ENCODE measurements at places on chromosomes 7 and 10. TPM values are rescaled to one million over a fixed set of nuclear protein-coding genes. Genes with fewer than 3 reads are reported as not detected.

C10orf105 gene
- total RNA-seq: 0.18 TPM

GRCh38 chr7:143375298-143376034, 5.7 kb upstream of the ZYX start:
- no peak for DNase-seq

KNDC1 gene
- 16.7 TPM for total RNA-seq

DNA sequence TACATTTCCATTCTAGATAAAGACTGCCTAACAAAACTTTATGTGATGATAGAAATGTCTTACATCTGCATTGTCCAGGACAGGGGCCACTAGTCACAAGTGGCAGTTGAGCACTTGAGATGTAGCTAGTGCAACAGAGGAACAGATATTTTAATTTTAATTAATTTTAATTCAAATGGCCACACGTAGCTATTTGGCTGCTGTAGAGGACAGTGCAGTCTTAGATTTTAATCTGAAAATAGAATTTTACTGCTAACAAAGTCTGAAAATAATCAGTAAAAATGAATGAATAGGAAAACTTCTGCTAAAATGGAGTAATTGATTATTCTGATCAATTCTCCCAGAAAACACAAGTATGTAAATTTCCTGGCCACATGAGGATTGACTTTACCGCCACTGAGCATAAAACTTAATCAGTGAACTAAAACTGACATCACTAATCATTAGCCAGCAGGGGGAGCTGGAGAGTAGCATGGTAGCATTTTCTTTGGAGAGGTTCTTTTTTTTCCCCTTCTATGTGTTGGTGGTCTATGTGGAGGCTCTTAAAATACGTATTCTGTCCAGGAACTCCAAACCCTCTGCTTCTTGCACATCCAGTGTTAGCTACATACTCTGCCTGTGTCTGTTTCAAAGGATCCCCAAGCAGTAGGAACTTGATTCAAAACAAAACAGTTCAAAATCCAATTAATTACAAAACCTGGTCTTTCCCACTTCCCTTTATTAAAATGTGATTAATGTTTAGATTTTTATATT, 52.1 kb downstream of the TSPAN12 start:
- peak; percentile 40 for DNase-seq

DGKI gene
- 0.14 TPM for total RNA-seq

- DNase-seq: no peak
Measured at GRCh38 chr7:50862302-50862701, 79.6 kb upstream of the GRB10 start.

- no peak for DNase-seq
Measured at GRCh38 chr7:8176370-8177081, 85.4 kb downstream of the ICA1 start.

DNA sequence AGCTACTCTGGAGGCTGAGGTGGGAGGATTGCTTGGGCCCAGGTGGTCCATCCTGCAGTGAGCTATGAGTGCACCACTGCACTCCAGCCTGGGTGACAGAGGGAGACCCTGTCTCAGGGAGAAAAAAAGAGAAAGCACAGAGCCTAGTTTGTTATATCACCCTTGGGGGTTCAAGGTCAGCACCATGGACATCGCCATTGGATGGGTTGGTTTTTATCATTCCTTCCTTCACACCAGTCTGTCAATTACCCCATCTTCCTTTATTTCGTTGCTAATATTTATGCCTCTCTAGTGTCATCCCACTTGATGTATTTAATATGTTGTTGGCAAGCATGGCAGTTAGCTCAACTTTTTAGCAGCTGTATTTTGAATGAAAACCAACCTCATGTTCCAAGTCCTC, 182.3 kb downstream of the NSUN6 start:
- no peak for DNase-seq

IKZF1 gene
- 1.4 TPM for total RNA-seq

DNA sequence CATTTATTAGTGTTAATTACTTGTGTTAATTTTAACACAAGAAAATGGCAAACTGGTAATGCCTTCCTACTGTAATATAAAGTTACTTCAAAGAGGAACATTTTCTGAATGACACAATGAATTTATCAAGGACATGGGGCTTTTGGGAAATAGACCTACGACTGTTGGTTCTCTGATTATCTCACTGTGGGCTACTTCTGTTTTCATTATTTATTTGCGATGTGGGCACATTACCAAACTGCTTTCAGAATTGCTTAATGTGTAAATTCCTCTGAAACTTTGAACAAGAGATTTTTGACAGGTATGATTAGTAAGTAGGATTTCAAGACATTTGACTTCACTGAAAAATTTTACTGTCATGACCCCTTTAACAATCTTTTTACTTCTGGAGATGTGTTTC, 535.6 kb downstream of the CNTNAP2 start:
- DNase-seq: no peak

GRCh38 chr7:101857358-101857811, 40.0 kb downstream of the CUX1 start:
- no peak for DNase-seq

GRCh38 chr7:47625861-47626715, 44.2 kb upstream of the TNS3 start:
- DNase-seq: peak; percentile 71

- no peak for DNase-seq
Measured at GRCh38 chr7:3000566-3000965, 43.1 kb downstream of the CARD11 start.

DNA sequence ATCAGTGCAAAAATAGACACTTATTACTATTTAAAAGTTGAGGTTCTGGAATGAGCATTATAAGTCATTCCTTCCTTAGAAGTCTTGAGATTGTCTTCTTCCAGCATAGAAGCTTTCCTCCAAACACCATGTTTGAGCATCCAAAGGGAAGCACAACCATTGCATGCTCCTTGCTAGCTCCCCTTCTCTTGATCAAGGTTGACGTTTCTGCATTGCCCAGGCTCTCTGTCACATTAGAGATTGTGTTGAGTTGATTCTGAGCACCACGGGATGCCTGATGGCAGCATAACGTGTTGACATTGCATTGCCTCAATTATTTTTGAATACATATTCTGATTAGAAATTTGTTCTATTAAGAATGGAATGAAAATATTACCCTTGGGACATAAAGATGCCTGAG, 322.2 kb downstream of the CDK14 start:
- DNase-seq: no peak

DNA sequence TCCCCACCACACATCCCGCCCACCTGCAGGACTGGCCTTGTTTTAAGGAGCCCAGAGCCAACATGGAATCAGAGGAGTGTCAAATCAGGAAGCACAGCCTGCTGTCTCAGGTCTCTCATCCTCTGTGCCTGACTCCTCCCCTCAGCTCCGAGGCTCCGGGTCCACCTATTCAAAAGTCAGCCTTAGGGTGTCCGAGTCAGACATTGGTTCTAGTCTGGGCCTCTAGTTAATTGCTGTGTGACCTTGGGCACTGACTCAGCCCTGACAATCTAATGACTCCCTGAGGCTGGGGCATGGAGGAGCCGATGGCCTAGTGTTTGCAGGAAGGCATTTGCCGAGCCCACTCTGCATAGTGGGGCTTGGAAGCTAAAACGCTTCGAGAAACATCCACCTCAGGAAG, 223.1 kb upstream of the PPP2R2D start:
- no peak for DNase-seq

CRPPA gene
- total RNA-seq: 0.30 TPM

- DNase-seq: peak; percentile 66
Measured at GRCh38 chr10:17643339-17643754, 604 bp upstream of the STAM start.

DNA sequence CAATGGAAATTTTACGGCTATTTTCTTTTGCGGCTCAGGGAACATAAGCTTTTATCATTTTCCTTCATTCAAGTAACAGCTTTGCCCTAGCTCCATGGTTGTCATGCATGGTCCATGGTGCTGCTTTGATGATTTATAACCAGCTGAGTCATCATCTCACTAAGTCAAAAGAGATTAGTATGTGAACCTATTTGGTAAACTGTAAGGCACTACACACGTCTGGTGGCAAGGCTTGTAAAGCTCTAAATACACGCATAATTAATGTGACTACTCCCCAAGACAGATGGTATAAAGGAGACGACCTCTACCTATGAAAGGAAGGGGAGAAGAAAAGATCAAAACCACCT, 340.2 kb downstream of the KCNMA1 start:
- no peak for DNase-seq

HMX3 gene
- not detected for total RNA-seq

GRCh38 chr7:95509199-95509598, 23.5 kb downstream of the ASB4 start:
- DNase-seq: peak; percentile 32

GRCh38 chr10:58384544-58384998, 639 bp upstream of the TFAM start:
- no peak for DNase-seq

SRGN gene
- total RNA-seq: not detected

DNA sequence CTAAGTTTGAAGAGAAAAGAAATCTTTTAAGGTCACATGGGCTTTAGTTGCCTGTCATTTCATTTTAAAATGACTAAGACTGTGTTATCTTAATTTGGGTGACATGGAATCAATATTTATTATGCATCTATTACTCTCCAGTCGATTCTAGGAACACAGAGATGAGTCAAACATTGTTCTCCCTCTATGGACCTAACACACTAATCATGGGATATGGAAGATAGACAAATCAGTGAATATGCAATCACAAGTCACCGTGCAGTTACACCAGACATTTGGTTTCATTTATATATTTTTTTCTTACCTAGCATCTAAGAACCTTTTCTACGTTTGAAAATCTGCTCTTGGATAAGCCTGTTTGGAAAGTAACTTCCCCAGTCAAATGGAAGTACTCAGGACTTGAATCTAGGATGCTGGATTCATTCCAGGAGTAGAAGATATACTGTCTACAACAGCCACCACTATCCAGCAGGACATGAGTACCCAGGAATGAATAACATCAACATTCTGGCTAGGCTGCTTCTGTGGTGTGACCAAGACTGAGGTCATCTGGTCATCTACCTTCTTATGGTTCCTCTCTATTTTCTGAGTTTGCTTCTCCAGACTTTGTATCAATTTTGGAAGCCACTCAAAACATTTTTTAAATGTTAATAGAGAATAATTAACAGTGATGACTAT, 902.9 kb upstream of the LRRN3 start:
- DNase-seq: no peak

DNA sequence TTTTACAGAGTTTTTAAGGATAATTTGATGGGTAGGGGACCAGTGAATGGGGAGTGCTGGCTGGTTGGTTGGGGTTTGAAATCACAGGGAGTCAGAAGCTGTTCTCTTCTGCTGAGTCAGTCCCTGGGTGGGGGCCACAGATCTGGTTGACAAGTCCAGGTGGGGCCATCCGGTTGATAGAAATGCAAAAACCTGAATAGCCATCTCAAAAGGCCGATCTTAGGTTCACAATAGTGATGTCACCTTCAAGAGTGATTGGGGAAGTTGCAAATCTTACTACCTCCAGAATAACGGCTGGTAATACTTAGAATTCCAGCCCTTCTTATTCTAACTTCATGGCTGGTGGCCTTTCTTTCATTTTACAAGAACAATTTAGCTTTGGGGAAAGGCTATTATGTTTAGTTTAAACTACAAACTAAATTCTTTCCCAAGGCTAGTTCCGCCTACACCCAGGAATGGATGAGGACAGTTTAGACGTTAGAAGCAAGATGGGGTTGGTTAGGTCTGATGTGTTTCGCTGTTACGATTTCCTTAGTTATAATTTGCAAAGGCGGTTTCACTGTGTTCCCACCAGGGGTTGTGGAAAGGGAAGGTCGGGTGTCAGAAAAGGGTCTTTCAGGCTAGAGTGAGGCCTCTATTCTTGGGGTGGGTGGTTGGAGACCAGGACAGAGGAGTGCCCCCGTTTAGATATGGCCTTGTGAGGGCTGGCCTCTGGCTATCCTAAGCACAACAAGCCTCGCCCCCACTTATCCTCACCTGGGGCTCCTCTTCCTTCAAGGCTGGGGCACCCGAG, 27.4 kb downstream of the IFT22 start:
- DNase-seq: peak; percentile 82

GRCh38 chr10:51920672-51921071, 221.3 kb upstream of the CSTF2T start:
- DNase-seq: no peak

ZNF804B gene
- total RNA-seq: not detected

GRCh38 chr7:121428855-121429489, 32.9 kb upstream of the FAM3C start:
- DNase-seq: no peak

DNA sequence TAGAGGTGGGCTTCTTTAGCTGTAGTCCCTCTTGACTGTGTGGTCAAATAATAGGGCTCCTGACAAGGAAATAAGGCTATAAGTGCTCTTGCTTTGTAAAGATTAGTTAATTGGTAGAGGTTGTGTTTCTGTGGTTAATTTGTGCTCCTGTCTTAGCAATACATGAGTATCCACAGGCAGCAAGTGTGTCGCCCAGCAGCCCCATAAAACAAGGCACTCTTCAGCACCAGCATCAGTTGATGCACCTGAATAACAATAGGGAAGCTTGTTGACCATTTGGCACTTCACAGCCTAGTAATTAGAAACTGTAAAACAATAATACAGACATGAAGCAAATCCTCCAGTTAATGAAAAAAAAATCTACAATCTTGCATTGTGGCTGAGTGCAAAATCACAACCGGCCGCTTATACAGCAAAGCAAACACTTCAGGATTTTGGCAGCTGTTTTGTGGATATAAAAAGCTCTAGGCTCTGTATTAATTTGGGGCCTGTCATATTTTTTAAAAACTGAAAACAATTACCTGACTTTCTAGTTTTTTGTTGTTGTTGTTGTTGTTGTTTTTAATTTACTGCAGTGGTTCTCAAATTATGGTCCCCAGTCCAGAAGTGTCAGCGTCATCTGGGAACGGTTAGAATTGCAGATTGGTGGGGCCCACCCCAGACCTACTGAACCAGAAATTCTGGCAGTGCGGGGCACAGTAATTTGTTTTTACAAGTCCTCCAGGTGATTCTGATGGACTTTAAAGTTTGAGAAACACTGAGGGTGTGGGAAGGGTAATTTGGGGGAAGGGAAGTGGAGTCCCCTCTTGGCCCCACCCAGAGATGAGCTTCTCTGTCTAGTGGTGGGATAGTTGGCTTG, 56.8 kb downstream of the AUTS2 start:
- DNase-seq: no peak

GRCh38 chr10:133237588-133238465, at the start of gene VENTX:
Gene VENTX (plus strand): TSS chr10:133237855. CDS start chr10:133237915, 60 bp downstream.
- DNase-seq: peak; percentile 90

DNA sequence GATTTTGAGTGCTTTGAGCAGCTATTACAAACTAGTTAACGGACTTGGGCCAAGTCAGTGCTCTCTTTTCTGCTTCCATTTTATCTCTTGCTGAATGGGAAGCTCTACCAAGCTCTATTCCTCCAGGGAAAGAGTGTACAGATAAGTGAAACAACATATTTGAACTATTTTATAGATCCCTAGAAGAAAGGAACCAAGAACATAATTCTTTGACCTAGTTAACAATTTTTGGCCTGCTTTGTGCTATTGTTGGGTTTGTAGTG, 244.8 kb downstream of the PRKG1 start:
- DNase-seq: no peak

PRTFDC1 gene
- total RNA-seq: 13.4 TPM
